Lung (tissue), 17 donors: ENCODE measurements at places on chromosomes 7 and 10. TPM values are rescaled to one million over a fixed set of nuclear protein-coding genes. Genes with fewer than 3 reads are reported as not detected.

DNA sequence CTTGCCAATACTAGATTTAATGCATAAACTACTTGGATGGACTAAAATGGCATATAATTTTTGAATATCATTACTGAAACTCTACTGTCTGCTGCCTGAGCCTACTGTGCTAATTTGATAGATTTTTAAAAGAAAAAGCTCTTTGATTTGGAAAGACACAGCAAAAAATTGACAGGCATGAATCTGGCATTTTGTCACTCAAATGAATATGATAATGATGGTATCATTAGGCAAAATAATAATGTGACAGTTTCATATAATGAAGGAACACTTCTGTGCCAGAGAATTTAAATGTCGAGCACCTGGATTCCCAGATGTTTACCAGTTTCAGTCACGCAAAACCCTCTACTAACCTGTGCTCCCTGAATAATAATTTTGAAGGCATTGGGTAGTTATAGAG, 60.0 kb upstream of the SLC13A1 start:
- no peak for DNase-seq

The PIP gene
- 1.5 TPM for total RNA-seq

DNA sequence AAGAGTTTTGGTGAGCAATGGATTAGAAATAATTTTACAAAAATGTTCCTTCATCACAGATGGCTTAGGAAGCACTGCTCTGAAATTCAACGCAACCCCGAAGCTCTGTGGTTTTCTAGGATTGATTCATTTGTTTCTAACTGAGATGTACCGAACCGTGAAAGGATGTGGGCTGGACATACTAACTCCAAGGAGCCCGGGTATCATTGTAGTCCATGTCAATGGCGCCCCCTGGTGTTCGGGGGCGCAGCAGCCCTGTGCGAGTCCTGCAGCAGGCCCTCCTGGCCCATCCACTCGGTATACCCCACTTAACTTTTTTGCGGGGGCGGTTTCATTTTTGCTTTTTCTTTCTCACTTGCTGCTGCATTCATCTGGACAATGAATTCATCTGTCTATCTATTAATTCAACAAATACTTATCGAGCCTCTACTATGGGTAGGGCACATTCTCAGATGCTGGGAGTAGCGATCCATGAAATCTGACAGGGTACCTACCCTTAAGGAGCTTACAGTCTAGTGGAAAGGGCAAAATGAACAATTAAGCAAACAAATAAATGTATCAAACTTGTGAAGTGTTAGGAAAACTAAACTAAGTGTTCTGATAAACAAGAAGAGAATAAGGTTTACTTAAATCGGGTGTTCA, 25.2 kb upstream of the ITPRID1 start:
- peak; percentile 53 for DNase-seq

DNA sequence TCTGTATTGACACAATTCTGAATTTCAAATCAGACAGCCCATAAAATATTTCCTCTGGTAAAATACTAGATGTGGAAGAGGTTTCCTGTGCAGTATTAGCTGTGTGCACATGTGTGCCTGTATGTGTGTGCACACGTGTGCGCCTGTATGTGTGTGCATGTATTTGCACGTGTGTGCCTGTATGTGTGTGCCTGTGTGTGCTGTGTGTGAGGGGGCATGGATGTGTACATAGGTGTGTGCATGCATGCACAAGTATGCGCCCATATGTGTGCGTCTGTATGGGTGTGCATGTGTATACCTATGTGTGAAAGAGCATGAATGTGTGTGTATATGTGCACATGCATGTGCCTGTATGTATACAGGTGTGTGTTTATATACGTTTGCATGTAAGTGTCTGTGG, 191.4 kb downstream of the KLF6 start:
- DNase-seq, result no peak

DNA sequence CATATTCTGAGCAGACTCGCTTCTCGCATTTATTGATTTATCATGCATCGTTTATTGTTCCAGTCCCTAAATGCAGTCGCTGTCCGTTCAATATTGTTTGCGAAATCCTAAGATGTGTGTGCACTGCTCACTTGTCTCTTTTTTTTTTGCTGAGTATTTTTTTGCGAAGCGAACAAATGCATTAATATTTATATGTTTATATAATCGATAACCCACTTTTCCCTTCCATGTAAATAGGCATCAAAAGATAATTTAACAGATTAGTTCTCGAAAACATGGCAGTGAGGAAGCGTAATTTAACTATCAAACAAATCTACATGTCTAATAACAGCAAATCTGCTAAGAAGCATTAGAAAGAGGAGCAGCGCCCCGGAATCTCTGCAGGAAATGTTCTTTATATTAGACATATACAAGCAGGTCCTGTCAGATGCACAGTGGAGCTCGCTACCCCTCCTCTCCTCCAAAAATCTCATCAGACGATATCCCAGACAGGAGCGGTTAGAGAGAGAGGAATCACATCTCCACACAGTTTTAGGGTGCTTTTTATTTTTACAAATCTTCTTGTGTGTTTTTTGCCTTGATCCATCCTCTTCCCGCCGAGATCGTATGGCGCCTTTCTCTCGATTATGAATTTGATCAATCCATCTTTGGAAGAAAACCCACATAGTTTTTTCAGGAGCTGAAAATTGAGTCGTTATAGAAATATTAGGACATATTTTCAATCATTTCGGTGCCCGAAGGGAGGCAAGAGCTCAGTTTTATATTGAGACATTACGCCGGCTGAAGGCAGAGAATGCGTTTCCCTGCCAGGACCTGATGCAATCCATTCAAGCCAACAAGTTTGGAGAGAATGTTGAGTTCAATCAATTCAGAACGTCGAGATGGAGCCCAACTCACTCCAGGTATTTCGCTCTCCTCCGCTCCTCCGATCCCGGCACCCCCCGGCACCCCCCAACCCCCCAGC, at the start of gene ARID5B:
ARID5B (plus strand) TSS at position 871 of the 964 bp plus-strand sequence; CDS start at position 882, 11 bp downstream.
- DNase-seq, result peak; percentile 65

DNA sequence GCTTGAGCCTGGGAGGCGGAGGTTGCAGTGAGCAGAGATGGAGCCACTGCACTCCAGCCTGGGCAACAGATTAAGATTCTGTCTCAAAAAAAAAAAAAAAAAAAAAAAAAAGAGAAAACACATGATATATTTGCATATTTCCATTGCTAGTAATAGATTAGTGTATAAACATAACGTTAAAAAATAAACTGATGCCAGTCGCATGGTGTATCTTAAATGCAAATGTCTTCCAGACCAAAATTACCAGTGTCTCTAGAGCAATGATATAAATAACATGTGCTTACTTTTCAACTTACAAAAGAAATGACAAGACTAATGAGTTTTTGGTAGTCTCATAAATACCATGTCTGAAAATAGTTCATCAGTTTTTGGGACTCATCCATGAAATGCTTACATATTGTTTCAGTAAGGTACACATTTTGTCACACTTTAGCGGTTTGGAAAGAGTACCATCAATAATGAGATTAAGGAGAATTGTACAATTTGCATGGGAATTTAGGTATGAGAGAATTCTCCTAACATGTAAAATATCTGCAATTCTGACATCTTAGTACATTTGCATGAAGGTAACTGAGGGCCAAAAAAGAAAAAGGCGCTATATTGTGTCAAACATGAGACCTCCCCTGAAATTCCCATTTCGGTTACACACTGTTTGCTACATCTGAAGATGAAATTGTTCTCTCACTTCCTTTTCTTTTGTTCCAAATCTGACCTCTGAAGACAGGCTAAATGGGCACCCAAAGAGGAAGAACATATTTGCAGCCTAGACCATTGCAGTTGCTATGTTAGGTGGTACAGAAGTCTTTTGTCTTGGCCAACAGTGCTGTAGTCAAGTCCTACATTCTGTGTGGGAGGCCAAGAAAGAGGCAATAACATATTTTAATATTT, 51.5 kb upstream of the PIP4K2A start:
- DNase-seq, result no peak

DNA sequence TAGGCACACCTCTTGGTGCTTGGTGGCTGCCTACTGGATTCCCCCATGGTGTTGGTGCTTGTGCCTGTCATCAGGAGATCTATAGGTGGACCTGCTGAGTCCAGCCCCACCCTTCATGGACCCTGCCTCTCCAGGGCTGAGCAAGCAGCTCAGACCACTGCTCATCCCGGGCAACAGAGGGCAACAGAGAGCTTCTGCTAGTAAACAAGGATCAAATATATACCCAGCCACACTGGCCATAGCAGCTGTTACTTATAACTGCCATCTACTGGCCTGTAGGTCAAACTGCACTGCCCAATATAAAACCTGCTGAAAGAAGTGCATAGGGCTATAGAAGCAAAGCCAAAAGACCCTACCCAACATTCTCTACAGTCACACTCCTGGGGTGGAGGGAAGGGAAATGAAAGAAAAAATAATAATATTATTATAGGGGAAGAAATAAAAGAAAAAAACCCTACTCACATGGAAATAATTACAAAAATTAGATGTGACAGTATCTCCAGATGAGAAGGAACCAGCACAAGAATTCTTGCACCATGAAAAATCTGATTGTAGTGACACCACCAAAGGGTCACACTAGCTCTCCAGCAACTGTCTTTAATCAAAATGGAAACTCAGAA, 54.9 kb upstream of the ZNF800 start:
- DNase-seq, result peak; percentile 1

DNA sequence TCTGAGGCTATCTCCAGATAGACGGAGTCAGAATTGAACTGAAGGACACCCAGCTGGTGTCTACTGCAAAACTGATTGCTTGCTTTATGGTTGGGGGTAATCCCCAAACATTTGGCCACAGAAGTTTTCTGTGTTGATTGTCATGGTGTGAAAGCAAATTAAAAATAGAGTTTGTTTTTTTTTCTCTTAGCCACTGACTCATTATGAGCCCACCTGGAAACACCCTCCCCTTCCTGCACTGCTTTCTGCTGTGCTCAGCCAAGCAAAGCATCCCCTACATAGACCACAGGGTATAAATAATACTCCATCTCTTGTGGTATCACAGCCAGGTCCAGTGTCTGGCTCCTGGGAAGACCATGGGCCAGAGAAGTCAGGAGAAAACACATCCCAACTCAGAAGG, 6.5 kb upstream of the VWC2 start:
- DNase-seq, result no peak
